ENCODE measurements at places on chromosomes 11 and 22.

DNA sequence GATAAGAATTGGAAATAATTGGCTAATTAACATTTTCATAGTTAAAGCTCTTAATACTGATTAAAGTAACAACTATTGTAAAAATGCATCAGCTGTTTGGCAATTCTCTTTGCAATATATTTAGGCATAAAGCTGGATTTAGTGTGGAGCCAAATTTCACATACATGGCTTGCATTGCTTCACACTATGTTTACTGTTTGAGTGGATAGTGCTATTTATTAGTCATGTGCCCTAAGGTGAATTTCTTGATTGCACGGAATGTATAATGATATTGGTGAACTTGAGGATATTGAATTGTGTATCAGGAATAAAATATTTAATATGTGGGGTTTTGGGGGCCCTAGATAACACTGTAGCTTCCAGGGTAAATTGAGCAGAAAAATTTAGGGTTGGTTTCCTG, 100.9 kb downstream of the AASDHPPT start:
- DNase-seq = no peak

DNA sequence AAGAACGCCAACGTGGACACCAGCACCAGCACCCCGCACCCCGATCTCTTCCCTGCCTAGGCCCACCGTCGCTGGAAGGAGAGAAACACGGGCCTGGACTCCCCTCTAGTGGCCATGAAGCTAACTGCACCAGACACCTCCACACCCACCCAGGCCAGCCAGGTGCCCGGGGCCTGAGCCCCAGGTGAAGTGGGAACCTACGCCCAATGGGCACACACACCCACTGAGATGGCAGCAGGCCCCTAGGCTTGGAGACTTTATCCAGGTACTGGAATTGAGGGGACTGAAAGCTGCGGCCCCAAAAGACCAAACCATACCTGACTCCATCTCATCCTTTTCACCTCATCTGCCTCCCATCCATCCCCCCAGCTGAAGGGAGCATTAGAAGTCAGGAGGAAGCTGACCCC, 81.0 kb downstream of the BUD13 start:
- DNase-seq = peak; percentile 16

DNA sequence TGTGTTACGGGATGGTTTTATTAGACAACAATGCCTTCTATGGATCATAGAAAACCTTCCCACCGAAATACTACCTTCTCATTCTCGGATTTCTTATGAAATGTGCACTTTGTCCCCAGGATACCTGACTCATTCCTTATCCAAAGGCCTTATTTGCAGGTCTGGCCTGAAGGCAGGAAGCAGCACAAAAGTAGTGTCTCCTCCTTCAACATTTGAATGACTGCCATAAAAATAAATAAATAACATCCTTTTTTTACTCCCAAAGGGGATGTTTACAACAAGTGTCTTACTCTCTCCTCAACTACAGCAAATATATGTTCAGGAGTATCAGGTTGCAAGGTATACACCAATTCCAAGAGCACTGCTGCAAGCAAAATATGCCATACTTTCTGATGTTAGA, 41.6 kb upstream of the PAK1 start:
- no peak for DNase-seq

DNA sequence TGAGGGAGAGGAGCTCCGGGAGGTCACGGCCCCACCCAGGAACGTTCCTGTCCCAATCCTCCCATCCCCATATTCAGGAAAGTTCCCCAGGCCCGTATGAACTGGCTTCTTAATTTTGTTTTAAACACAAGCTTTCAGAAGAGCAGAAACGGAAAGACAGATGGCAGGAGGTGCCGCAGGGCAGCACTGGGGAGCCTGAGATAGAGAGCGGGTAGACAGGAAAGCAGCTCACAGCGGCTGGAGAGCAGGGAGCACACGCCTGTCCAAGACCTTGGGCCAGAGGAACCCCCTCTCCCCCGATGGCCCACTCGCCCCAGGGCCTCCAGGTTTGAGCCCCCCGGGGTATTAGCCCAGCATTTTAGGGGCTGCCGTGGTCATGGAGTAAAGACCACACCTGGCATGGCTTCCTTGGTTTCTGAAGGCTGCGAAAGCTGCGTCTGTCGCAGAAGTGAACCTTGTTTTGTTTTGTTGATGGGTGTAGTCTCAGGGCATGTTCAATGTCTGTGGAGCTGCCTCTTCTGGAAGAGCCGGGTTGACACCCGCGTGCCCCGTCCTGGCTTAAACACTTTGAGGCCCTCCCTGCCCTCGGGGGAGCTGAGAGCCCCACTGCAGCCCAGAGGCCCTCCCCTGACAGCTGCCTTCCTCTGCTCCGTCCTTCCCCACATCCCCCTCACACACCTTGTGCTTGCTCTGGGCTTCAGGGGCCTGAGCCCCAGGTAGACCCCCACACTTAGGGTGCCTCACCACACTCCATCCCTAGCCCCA, 17.9 kb upstream of the KCNQ1OT1 start:
- no peak for DNase-seq

- no peak for DNase-seq
These were observed 559.7 kb downstream of the JRKL start for GRCh38 chr11:96949464-96949863.

DNA sequence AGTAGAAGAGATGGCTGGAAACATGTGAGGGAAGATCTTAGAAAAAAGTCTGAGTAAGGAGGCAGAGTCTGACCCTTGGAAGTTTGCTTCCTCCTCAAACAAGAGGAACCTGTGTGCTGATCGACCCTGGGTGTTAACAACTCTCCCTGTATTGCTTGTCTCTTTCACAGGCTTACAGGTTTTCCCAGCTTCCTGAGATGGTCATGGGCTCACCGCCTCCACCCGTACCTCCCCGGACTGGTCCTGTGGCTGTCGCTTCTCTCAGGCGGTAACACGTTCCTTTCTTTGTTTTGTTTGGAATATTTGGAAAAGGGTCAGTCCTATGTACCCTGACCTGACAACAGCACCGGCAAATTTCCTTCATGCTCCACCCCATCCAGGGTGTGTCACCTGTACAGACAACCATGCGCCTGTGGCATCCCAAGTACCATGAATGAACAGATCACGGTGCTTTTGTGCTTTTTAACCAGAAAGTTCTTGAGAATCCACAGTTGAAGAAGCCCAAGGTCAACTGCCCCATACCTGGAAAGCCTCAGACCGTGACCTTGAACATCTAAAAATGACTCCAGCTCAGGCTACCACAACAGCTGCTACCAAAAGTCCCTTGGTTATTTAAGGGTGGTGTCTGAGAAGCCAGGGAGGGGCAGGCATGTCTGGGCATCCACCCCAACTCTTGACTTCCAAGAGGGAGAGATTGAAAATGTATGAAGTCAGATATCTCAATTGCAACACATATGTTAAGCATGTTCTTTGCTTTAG, 44.6 kb downstream of the C11orf91 start:
- DNase-seq = no peak

GRCh38 chr11:75954039-75954438, 139.0 kb downstream of the UVRAG start:
- no peak for DNase-seq

DNA sequence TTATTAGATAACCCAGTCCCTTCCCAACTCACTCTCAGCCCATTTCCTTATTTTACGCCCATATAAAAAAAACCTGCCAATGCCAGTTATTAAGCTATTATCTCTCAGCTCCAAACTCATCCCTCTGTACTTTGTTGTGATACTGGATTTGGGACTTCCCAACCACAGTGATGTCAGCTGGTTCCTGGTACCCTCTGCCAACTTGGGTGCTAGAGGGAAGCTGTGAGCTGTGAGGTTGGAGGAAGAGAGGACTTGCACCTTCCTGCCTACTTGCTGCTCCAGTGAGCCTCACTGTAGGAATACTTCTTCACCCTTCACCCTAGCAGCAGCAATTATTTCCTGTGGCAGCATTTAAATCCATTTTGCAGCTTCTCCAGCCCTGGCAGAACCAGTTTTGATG, 19.2 kb upstream of the CSF2RB start:
- DNase-seq = no peak
